ENCODE measurements at places on chromosomes 13 and 19.

DNA sequence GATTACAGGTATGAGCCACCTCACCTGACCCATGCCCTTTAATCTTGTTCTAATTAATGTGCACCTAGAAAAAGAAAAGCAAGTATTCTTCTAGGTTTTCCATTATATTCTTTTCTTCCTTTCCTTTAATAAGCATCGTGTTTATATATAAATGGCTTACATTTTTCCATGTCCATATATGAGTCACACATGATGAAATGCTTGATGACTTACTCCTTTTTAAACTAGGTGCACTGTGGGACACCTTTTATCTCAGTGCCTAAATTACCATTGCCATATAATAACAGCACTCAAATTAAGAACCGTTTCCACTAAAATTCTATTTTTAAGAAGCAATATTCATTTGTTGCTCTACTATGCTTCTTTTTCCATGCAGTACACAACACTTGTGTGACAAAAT is 363.3 kb downstream of the LIG4 start:
- no peak for DNase-seq

GRCh38 chr19:51354742-51355148 is 11.4 kb downstream of the ETFB start:
- DNase-seq = no peak

DNA sequence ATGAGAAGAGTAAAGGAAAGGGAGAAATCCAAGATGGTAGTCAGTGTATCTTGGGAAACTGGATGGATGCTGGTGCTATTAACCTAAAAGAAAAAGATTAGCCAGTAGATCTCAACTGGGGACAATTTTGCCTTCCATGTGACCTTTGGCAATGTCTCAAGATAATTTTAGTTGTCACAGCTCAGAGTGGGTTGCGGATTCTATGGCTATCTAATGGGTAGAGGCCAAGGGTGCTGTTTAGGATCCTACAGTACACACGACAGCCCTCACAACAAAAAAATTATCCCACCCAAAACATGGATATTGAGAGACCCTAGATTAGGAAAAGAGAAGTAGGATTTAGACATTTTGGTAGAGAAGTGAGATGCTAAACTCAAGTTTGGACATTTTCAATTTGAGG is 258.9 kb downstream of the GPC5 start:
- no peak for DNase-seq

- DNase-seq = no peak
Measured at GRCh38 chr13:80363890-80364503, 23.1 kb upstream of the SPRY2 start.

DNA sequence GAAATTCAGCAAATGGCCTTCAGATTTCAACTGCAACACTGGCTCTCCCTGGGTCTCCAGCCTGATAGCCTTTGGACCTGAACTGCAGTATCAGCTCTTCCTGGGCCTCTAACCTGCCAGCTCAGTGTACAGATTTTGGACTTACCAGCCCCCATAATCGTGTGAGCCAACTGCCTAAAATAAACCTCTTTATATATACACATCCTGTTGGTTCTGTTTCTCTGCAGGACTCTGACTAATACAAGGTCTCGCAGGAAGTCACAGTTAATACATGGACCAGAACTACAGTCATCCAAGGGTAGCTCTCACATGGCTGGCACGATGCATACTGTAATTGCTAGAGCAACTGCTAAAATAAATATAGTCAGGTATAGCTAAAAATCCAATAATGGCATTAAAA is 85.1 kb downstream of the KATNAL1 start:
- DNase-seq = no peak

- DNase-seq = no peak
Measured at GRCh38 chr19:54392105-54392504, 23.2 kb upstream of the TTYH1 start.

DNA sequence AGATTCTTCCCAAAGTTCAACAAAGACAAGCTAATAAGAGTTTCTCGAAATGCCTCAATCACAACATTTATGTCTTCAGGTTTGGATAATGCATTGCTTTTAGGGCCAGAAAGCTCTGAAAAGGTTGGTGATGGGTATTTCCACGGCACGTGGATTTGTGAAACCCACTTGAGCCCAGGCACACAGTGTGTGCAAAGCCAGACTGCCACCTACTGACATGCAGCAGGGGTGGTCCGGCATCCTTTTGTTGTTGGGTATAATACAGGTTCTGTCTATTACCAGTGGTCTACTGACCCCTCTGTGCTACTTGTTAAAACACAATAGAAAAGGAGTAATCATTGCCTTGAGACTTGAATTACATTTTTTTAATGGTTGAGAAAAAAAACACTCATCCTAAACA is 225.6 kb downstream of the RAP2A start:
- DNase-seq = no peak

- no peak for DNase-seq
Measured at GRCh38 chr13:30744681-30745077, 9.3 kb downstream of the ALOX5AP start.

GRCh38 chr19:50977626-50978025 is 6.1 kb downstream of the KLK7 start:
- DNase-seq = no peak

DNA sequence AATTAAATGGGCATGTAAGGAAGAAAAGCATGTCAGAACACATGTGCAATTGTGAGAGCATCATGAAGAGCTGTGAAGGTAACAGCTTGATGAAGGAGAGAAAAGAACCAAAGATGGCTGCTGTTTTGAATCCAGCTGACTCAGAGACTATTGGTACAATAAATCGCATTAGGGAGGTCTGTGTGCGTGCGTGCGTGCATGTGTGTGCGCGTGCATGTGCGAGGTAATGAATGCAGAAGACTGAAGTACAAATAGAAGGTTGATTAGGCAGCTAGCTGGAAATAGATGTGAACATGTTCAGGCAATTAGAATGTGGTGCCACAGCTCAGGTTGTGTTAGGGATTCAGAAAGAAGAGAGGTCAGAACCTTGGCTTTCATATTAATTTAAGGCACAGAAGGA is 440.5 kb downstream of the OXGR1 start:
- no peak for DNase-seq

- peak; percentile 79 for DNase-seq
Measured at GRCh38 chr19:40806423-40807146, 7.6 kb downstream of the EGLN2 start.

DNA sequence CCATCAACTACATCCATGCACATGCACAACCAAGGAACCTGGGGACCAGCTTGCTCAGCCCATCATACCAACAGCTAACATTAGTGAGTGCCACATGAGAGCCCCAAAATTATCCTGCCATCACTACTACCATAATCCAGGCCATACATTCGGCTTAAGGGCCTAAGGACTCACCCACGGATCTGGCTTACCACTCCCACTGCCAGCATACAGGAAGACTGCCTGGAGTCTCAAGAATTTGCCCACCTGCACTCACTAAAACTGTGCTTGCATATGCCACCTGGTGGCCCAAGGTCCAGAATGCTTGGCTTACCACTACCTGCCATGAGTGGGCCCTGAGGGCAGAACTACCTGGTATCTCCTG is 1562.9 kb upstream of the PRR20A start:
- no peak for DNase-seq

DNA sequence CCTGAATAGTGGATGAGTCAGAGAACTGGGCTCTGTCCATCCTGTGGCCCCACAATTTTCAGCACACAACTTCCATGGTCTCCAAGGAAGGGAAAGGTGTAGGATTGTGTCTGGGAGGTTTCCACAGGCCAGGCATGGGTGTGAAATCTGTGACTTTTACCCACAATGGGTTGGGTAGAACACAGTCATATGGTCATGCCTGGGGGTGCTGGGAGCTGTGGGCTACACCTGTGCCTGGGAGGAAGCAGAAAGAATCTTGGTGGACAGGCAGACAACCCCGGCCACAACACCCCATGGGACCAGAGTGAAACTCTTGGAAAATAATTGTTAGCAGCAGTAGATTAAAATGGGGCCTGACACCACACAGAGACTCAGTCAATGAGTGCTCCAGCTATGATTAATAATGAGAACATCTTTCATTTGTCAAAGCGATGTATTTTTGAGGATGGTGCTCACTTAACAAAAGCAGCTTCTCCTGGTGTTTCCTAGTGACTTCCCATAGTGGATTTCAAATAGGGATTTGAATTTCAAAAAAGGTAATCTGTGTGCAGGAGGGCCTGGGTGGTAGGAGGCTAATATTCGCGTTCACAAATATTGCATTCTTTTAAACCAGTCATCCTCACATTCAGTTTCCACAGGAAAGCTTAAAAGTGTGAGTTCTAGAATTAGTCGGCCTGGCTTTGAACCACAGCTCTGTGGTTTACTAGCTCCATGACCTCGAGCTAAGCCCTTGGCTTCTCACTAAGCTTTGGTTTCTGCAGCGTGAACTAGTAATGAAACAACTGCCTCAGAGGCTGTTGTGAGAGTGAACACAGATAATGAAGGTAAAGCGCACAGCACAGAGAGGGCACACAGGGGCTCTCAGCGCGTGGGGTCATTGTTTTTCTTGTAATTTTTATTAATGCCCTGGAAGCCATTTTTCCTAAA is 89.3 kb upstream of the UQCRFS1 start:
- no peak for DNase-seq

DNA sequence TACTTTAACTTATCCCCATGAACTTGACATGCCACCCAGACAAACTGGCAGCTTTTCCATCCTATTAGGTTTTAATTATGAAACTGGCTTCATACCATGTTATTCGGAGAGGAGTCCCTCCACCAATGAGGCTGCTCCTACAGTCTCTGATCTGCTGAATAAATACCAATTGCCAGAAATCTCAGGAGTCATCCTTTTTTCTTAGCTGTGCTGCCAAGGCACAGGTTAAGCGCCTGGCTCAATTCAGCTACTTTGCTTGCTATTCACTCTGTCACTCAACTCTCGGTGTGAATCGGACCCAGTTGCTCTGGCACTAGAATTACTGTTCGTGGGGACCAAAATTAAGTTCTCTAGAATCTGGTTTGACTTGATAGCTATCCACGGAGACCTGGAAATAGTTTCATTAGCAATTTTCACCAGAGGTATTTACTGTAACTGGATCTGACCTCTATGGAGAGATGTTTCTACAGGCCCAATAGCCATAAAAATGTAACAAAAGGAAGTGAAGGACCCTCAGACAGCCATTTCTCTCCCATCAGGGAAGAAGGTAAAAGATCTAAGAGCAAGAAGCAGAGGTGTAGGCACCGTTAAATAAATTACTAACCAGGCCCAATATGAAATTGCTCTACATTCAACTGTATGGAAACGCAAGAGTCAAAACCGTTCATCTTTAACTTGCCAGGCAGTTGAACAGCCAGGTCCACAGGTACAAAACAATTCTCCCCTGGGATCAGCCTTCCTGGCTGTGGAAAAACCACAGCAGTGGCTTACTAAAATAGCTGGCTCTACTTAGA is 5.4 kb downstream of the ZC3H4 start:
- no peak for DNase-seq

GRCh38 chr13:109668433-109669233 is 117.8 kb downstream of the IRS2 start:
- no peak for DNase-seq

DNA sequence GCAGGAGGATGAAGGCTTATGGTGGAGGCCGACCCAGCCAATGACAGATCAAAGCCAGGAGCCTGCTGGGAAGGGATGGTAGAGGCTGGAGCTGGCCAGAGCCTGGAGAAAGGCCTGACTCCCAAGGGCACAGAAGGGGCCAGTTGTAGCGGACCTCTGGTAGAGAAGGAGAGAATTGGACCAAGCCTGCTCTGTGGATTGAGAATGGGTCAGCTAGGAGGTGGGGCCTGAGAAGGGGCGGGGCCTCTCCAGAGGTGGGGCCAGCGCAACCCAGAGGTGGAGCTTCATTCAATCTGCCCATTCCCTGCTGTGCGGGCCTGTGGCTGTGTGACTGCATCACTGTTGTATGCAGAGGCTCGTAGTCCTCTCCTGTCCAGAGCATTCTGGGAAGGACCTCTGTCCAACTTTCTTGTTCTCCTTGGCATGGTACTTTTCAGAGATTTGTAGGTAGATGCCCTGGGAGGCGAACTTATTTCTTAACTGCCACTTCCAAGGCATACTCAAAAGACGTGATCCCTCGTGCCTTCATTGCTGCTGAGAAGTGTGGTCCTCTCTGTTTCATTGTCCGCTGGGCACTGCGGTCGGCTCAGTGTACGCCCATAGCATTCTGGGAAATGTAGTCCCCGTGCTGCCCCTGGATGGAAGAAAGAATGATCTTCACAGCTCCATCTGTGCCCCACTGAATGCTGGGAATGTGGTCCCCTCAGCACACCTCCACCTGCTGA is 6.7 kb downstream of the GRIN2D start:
- peak; percentile 44 for DNase-seq

- no peak for DNase-seq
Measured at GRCh38 chr19:43743059-43743458, 11.7 kb downstream of the SMG9 start.

DNA sequence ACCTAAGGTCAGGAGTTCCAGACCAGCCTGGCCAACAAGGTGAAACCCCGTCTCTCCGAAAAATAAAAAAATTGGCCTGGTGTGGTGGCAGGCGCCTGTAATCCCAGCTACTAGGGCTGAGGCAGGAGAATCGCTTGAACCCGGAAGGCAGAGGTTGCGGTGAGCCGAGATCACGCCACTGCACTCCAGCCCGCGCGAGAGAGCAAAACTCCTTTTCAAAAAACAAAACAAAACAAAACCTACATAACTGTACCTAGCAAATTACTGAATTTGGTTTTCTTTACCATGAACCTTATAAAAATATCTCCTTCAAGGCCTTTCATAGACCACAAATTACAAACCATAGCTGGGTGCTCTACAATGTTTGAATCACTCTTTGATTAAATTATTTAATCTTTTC is 760 bp downstream of the ZNF91 start:
- DNase-seq = peak; percentile 48

DNA sequence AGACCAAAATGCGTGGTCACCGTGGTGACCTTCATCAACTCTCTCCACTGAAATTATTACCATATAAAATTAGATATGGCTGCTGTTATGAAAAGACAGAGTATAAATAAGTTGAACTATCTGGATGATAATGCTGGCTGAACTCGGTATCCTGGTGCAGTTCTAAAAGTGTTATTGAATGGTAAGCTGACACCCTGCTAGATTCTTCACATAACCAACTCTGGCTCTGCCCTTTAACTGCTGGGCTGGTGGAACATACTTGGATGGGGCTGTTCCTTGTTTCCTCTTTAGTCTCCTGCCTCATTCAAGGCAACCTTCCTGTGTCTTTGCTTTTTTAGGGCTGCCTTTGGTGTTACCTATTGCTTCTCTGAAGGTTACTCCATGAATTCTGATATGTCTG is 106.9 kb downstream of the FGF9 start:
- DNase-seq = no peak

- DNase-seq = peak; percentile 56
Measured at GRCh38 chr19:49809160-49809940, 3.7 kb downstream of the FUZ start.

- peak; percentile 69 for DNase-seq
Measured at GRCh38 chr19:53906211-53907192, 2.6 kb upstream of the CACNG7 start.

Data from activated naive CD4-positive, alpha-beta T cell treated with Interleukin-2 at 50 U/mL for 16 hours (primary cell).